ENCODE measurements at places on chromosomes 4 and X.

DNA sequence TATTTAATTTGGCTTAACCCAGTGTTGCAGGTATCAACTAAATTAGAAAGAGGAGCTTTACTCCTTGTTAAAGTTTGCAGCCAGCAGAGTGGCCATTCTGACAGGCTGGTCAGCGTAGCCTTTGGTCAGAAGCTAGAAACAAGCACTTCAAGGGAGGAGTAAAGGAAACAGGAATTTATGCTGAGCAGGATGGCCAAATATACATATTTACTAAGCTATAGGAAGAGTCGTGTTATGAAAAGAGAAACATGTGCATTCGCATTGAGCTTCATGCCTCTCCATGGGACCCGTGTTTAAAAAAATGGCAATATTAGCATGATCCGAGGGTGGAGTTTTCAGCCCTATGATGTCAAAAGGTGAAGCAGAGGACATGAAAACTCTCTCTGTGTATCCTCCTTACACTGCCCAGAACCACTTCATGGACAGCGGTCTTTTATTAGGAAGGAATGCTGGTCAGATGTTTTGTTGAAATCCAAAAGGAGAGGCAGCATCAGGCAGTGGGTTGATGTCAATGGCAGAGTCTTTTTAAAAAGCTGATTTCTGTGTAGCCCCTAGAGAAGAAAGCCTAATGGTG lies 71.8 kb upstream of the MAPK10 start:
- no peak for DNase-seq

DNA sequence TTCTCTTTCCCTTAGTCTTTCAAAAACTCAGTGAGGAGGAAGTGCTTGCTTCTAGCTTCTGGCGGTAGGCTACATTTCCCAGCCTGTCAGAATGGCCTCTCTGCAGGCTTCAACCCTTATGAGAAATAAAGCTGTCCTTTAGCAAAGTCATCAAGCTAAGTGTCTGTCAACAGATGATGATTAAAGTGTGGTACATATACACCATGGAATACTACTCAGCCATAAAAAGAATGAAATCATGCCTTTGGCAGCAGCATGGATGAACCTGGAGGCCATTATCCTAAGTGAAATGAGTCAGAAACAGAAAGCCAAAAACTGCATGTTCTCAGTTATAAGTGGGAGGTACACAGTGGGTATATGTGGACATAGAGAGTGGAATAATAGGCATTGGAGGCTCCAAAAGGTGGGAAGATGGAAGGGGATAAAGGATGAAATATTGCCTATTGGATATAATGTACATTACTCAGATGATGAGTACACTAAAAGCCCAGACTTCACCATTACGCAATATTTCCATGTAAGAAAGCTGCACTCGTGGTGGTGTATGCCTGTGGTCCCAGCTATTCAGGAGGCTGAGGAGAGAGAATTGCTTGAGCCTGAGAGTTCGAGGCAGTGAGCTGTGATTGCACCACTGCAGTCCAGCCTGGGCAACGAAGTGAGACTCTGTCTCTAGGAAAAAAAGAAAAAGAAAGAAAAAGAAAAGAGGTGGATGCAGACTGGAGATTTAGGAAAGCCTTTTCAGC lies 7.9 kb downstream of the TRIM2 start:
- no peak for DNase-seq

DNA sequence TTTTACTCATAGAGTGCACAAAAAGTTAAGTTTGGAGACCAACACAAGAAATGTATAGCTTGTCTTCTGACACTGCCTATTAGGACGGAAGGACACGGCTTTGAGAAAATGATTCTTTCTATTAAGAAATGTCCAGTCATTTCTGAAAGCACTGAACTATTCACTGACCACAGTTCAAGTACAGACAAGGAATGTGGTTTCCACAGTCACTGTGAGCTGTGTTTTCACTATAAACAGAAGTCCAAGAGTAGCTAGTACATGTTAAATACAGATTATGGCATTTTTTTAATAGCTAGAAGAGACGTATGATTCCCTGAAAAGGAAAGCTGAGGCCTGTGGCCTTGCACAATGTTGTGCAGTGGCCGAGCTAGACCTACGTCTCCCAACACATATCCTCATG lies 115.1 kb upstream of the GPM6A start:
- no peak for DNase-seq

DNA sequence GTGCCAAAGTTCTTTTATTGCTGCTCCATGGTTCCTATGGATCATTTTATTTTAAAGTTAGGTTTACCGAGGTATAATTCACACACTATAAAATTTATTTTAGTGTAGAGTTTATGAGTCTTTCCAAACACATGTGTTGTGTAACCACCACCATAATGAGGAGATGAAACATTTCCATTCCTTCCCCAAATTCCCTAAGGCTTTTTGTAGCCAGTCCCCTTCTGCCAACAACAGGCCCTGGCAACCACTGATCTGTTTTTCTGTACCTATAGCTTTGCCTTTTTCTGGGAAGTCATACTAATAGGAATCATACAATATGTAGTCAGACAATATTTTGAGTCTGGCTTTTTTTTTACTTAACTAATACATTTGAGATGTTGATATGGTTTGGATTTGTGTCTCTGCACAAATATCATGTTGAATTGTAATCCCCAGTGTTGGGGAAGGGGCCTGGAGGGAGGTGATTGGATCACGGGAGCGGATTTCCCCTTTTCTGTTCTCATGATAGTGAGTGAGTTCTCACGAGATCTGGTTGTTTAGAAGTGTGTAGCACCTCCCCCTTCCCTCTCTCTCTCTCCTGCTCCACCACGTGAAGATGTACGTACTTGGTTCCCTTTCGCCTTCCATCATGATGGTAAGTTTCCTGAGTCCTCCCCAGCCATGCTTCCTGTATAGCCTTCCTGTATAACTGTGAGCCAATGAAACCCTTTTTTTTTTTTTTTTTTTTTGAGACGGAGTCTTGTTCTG lies 59.6 kb upstream of the DHX15 start:
- no peak for DNase-seq

DNA sequence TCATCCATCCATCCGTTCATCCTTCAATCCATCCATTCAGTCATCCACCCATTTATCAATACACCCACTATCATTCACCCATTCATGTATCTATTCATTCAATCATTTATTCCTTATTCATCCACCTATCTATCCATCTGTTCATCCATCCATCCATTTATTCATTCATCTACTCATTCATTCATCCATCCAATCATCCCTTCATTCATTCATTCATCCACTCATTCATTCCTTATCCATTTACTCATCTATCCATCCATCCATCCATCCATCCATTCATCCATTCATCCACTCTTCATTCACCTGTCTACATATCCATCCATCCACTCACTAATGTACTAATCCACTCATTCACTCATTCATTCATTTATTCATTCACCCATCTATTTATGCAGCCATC lies 9.5 kb downstream of the P2RY8 start:
- no peak for DNase-seq

All from activated gamma-delta T cell treated with anti-CD3 and anti-CD28 coated beads, Interleukin-2, amount 50 U/mL, for 16 hours (primary cell).